ENCODE measurements at places on chromosomes 7 and 10.

GRCh38 chr10:131855461-131856401, 45.1 kb upstream of the PPP2R2D start:
- no peak for DNase-seq

DNA sequence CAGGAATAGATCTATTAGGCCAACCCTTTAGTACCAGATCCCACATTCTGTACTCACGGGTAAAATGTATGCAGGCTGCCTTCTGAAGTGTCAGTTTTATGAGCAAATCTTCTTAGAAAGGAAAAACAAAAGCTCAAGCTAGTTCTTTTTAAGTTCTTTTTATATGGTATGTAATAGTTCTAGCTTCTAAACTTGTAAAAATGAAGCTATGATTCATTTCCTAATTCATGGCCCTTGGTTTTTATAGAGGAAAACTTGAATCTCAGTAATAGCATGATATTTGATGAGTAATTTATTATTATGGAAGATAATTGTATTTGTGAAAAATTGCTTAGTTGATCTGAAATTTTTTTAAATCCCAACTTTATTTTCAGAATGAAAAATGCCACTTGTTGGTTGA, 54.3 kb downstream of the SLK start:
- DNase-seq: no peak

DNA sequence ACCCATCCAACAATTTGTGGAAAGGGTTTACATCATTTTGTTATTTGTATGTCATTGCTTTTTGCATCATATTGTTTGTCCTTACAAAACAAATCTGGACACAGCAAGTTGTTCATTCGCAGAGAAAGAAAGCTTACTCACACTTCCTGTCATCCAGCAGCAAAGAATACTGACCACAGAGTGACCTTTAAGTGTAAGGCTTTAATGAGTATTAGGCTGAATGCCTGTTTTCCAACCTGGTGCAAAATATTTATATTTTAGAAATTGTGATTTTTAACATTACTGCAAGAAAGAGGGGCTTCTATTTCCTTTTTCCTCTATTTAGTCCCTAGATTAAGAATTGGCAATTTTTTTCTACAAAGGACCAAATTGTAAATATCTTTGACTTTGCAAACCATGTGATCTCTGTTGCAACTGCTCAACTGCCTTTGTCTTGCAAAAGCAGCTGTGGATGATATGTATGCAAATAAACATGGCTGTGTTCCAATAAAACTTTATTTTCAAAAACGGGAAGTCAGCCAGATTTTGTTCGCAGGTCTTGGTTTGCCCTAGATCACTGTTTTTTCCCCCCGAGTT, 27.8 kb upstream of the ITGB1 start:
- no peak for DNase-seq

GRCh38 chr7:129721068-129721467, 109.5 kb downstream of the NRF1 start:
- peak; percentile 12 for DNase-seq

DNA sequence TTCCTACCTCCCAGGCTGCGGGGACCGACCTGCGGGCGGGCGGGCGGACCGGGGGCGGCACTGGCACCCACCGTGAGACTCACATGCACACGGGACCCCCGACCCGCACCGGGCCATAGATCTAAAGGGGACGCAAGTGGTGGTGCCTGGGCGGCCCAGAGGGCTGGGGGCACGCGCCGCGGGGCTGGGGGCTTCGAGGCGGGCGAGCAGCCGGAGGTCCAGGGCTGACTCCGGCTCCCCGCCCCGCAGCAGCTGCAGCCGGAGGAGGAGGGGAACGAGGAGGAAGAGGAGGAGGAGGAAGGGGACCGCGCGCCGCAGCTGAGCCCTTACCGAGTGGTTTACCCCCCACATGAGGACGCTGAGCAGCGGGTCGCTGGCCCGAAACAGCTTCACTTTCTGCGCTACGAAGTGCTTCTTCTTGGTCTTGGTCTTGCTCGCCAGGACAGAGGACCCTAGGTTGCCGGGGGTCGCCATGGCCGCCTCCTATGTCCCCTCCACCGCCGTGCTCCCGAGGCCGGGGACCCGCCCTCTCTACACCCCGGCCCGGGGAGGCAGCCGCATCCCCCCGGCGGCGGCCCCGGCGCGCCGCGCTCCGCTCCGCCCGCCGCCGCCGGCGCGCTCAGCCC, 412 bp downstream of the PIP4K2A start:
- peak; percentile 38 for DNase-seq

GRCh38 chr10:79552143-79552542, 8.1 kb downstream of the SFTPA2 start:
- no peak for DNase-seq

DNA sequence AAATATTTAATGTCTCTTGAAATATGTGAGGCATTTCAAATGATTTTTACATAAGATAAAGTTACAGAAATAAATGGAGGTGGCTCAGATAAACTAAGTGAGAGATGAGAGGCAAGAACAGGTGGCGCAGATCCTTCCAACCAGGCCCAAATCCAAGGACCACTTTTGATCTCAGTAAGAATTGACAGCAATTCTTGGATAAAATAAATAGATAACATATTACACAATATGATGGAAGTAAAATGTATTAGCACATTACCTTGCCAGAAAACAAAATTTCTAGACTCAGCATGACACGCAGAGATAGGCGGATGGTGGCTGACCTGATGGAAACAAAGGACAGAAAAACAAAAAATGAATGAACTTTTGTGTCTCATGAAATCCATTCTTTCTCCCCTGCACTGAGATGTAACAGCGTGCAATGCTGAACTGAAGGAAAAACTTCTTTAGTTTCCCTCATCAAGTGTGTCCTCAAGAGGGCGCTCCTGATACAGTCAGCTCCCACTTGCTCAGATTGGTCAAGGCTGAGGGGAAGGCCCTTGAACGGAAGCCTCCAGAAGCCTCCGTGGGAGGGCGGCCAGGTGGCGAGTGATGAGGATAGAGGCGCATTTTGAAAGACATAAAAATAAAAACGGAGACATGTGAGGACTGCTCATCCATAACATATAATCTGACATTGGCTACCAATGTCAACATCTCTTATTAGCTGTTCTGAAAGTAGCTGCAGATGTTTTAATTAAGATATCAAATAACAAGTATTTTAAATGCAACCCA, 62.8 kb upstream of the GSDME start:
- peak; percentile 95 for DNase-seq

- DNase-seq: peak; percentile 75
Measured at GRCh38 chr7:23544913-23545354, 13.2 kb upstream of the TRA2A start.

- DNase-seq: peak; percentile 57
Measured at GRCh38 chr10:35827783-35828182, 185.7 kb upstream of the FZD8 start.

- DNase-seq: no peak
Measured at GRCh38 chr7:68423356-68423755, 1174.9 kb upstream of the AUTS2 start.

DNA sequence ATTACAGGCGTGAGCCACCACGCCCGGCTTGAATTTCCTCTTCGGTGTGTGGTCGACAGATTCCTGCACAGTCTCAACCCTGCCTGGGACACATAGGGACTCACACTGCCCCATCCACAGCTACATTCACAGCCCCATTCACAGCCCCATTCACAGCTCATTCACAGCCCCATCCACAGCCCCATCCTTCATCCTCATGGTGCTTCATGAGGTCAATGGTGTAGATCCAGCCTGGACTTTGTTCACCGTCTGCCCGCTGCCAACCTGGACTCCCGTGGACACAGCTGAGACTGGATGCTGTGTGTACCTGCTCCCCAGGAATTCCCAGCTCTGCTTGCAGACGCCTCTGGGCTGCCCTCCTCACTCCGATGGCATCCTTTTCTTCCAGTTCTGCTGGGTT, 5.2 kb downstream of the IDI2 start:
- no peak for DNase-seq

DNA sequence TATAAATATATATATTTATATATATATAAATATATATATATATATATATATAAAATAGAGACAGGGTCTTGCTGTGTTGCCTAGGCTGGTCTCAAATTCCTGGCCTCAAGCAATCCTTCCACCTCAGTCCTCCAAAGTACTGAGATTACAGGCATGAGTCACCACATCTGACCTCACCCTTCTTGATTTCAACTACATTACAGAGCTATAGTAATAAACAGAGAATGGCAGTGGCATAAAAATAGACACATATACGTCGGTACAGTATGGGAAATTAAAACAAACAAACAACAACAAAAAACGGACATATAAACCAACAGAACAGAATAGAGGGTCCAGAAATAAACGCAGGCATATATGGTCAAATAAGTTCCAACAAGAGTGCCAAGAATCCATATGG, 77.6 kb upstream of the PPP1R3A start:
- DNase-seq: no peak

DNA sequence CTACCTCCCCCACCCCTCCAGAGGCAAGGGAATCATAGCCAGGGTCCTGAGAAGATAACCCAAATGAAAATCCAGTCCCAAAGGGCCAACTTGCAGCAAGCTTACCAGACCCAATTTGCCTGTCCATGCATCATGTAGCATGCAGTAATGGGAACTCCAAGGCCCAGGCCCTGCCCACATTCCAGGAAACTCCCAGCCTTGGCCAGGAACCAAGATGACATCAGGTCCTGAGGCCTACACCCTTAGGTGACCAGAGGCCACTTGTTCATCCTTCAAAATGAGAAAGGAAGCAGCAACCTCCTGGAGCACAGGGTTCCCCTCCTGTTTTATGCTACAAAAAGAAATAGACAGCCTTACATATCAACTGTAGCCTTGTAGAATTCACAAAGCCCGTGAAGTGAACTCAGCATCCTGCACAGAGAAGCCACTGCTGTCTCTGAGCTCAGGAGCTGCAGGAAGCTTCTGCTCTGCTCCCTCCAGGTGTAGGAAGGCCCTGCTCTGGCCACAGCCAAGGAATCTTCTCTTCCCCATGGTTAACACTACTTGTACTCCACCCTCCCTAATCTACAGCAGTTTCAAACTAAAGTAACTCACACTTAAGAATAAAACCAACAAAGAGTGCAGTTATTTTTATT, 30.3 kb upstream of the GRB10 start:
- peak; percentile 52 for DNase-seq

DNA sequence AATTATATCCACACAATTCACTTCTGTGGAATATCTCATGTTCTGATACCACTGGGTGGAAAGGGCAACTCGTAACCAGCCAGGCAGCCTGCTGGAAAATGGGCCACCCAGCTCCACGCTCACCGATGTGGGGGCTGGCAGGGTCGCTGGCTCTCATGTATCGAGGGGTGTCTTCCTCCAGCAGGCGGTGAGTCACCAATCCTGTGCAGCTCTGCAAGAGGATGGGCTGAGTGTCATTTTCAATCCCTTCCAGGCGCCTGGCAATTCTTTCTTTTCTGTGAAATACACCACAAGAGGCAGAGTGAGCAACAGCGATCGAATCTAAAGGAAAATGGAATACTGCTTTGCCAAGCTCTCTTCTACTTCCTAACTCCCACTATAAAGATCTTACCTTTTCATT, 80.1 kb downstream of the SVIL start:
- DNase-seq: no peak

DNA sequence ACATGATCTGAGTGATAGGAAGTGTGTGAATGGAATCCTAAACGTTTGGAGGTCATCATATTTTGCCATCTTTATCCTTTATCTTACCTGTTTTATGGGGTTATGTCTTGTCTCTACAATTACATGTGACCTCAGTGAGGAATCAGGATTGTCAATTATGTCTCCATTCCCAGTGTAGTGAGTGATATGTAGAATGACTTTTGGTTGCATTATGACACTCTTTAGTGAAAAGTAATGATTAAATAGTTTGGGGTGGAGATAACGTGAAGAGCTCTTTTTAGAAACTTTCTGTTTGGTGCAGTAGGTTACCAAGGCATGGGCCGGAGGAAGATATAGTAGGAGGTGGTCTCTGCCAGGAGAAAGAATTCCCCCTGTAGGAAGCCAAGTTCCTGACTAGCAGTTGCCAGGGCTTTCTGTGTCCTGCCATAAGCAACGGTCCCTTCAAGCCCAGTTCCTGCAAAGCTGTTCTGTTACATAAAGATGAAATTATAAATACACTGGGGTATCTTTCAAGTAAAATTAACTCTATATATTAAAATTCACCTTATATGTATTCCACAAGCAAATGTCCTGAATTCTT, 228.2 kb downstream of the NSUN6 start:
- DNase-seq: no peak

DNA sequence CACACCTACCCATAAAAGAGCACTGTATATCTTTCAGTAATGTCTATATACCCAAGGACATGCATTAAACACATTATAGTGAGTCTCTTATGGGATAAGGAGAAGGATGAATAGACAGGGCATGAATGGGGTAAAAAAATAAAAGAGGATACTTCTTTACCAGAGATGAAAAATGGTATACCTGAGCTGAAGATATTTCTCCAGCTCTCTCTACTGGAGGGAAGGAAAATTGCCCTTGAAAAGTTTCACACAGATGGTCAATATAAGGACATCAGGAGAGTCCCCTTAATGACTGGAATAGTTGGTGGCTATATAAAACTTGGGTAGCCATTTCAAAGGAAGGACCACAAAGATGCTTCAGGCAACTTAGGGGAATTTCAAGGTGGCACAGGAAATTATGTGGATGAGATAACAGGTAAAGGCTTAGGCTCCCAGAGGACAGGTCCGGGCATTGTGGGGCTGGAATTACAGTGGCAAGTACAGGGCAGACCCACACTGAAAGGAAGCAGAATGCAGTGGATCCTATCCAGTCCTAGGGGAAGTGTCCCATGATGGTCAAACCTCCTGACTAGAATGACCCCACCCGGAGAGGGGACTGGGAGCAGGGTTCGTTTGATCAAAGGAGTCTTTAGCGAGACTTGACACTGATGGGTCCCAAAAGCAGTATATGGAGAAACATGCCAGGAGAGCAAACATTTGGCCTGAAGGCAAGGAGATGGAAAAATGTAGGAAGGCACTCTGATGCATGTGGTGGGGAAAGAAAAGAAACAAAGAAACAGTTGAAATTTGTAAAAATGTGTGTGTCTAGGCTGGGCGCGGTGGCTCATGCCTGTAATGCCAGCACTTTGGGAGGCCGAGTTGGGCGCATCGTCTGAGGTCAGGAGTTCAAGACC, 35.6 kb downstream of the PLAU start:
- DNase-seq: no peak

DNA sequence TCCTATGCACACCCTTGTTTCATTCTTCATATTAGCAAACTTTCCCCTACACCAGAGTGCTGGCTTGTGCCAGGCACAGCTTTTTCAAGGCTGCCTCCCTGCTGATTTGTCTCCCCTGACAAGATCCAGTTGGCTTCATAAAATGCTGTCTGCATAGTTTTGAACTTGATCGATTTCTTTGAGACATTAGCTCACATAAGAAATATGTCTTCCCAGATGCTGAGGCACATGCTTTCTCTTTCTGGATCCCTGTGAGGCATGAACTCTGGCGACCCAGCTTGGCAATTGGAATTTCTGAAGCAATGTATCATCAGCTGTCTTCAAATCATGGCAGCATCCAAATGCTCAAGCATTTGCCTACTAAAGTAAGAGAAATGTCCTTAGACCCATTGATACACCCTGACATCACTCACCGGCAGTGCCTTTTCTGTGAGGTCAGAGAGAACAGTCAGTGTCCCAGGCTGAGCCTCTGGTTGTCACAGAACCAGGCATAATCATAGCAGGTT, 616.4 kb upstream of the GHITM start:
- DNase-seq: no peak
